ENCODE measurements at places on chromosomes 11 and 22.

DNA sequence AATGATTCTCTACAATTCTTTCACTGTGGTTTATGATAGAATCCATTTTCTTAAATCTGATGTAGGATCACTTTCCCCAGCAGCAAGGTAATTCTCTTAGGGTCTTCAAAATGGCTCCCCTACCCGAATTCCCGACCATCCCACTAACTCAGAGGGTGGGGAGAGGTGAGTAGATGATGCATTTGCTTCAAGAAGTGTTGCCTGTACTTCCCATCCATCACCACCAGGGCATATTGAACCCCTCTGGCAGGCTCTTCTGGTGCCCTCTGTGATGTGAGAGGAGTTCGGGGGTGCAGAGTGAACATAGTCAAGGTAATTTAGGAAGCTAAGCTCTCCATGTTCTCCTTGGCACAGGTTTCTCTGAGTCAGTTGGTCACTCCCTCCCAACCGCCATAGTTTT, 52.3 kb downstream of the ZNRF3 start:
- no peak for DNase-seq

DNA sequence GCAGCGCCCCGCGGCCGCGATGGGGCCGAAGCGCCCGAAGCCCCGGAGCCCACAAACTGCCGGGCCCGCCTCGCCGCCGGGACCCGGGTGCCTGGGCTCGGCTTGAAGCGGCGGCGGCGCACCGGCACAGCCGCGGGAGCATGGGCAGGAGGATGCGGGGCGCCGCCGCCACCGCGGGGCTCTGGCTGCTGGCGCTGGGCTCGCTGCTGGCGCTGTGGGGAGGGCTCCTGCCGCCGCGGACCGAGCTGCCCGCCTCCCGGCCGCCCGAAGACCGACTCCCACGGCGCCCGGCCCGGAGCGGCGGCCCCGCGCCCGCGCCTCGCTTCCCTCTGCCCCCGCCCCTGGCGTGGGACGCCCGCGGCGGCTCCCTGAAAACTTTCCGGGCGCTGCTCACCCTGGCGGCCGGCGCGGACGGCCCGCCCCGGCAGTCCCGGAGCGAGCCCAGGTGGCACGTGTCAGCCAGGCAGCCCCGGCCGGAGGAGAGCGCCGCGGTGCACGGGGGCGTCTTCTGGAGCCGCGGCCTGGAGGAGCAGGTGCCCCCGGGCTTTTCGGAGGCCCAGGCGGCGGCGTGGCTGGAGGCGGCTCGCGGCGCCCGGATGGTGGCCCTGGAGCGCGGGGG, 346 bp downstream of the FJX1 start:
- no peak for DNase-seq

DNA sequence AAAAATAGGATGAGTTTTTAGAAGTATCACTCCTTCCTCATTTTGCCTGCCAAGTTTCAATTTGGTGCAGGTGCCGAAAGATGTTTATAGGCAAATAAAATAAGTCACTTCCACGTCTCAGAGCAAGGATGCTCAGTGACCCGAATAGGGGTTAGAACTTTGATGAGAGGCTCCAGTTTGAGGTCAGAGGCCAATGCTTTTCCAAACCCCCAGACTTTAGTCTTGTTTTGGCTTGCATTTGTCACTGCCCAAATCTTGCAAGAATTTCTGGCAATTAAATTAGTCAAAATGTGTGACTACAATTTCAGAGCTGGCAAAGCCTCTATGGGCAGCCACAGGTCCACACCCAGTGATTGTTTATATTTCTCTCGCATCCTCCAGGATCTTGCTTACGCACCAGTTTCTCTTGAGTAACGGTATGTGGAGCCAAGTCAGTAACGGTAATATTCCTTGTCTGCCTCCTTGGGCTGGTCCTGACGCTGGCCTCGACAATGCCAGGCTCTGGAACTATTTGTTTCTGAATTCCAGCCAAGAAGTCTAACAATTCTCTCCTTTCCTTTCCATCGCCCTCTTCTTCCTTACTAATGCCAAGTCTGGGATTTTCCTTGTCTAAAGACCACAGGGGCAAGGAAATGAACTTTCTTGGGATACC, 9.9 kb upstream of the NUP160 start:
- no peak for DNase-seq

- DNase-seq = no peak
These were observed 213.9 kb upstream of the ISX start for GRCh38 chr22:34851918-34852662.

GRCh38 chr11:95487391-95487790, 256.4 kb upstream of the SESN3 start:
- DNase-seq = no peak

GRCh38 chr11:61918251-61918937, 1.0 kb upstream of the RAB3IL1 start:
- no peak for DNase-seq

DNA sequence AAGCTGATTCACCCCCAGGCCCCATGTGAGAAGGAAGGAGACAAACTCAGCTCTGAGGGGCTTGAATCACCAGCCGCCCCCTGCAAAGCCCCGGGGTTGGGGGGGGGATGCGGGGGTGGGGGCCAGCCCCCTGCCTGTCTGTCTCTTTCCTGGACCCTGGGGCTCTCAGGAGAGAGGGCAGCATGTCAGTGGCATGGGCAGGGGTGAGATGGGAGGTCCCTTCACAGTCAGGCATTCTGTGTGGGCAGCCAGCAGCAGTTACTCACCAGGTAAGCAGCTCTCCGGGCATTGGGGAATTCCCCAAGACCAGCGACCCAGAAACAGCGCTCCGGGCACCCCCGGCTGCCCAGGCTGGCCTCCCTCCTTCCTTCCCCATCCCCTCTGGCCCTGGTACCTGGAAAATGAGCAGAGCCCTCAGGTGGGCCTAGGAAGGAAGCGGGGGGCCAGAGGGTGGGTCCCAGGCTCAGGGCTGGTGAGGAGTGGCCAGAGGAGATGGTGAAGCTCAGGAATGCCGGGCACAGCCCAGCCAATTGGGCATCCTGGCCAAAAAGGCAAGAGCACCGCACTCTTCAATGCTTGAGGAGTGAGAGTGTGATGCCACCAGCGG, 4.2 kb upstream of the LIF start:
- DNase-seq = no peak

- no peak for DNase-seq
These were observed 116.3 kb downstream of the TIMP3 start for GRCh38 chr22:32917577-32918354.

- no peak for DNase-seq
These were observed at the start of gene RFPL2 for GRCh38 chr22:32204856-32205722. TSS of gene RFPL2 (minus strand) at chr22:32205073. CDS start at chr22:32202451, 2,622 bp downstream.

DNA sequence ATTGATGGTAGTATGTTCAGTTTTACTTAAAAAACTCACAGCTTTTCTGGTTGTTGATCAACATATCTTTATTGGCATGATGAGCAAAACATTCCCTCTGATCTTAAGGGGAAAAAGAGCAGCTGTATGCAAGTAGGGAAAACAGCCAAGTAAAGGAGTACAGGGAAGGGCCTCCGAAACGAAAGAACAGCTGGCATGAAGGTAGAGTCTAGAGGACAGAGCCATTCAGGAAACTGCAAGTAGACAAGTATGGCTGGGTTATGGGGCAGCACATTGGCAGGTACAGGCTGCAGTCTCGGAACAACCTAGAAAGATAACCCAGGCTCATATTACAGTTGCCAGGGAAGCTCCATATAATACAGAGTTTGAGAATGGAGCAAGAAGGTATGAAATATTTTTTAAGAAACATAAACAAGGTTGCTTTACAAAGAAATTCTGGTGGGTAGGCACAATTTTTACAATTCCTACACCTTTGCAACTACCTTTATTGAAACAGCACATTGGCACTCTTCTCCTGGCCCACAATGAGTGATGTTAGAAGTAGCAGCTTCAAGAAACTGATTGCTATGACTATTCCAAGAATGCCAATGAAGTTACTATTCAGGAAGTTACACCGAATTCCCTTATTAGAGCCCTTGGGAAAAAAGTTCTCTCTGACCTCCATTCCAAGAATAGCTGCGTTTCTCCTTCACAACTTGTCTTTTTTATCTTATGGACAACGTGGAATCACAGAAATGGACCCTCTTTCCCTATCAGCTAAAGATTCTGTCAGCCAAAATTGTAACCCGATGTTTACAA, 45.2 kb downstream of the LGR4 start:
- DNase-seq = no peak

- DNase-seq = no peak
These were observed 4.7 kb downstream of the SHANK2 start for GRCh38 chr11:71247551-71248250.

- no peak for DNase-seq
These were observed 305.9 kb downstream of the CADM1 start for GRCh38 chr11:115198321-115198741.

DNA sequence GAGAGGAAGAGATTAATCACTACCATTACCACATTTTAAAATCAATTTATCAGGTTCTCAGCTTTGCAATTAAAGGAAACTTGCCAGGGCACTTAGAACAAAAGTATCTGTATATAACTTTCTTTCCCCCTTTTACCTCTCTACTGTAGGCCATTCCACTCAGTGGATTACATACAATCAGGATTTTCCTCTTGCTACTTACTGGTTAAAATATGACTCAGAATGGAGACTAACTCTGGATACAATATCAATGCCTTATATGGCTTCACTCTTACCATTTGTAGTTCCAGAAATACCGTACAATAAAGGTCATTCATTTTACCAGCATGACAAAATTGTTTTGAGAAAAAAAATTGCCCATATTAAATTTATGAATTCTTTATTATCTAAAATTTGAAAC, 706.8 kb downstream of the KCNA4 start:
- no peak for DNase-seq

DNA sequence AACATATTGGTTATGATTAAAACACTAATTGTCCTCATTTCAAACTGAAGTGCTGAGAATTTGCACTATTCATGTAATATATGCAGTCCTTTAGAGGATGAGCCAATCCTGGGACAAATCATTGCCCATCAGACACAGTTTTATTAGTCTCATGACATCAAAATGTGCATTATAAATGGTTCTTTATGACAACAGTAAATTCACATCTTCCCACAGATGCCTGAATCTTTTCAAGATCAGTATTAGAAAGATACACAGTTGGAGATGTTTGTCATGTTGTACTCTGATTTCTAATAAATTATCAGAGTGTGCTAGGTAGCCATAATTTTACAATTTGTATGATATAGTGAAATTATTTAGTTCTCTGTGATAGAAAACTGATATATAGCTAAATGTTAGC, 813.5 kb downstream of the FAM181B start:
- DNase-seq = no peak

GRCh38 chr22:37301144-37301830, 19.0 kb downstream of the CYTH4 start:
- no peak for DNase-seq

DNA sequence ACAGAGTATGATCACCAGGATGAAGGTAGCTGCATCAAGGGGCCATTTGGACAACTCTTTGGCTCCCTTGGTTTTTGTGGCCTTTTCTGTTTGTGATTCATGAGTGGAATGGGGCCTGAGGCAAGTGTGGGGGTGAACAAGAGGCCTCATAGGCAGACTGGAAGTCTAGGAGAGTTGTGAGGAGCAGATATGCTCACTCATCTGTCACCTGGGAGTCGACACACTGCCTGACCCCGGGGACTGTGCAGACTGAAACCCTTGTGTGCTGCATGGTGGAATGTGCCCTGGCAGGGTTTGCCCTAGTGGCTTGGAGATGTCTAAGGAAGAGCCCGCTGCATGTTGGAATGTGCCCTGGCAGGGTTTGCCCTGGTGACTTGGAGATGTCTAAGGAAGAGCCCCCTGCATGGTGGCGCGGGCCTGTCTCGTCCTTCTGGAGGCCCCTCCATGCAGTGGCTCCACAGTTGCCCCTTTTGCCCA, 60.0 kb downstream of the MED15 start:
- DNase-seq = no peak

DNA sequence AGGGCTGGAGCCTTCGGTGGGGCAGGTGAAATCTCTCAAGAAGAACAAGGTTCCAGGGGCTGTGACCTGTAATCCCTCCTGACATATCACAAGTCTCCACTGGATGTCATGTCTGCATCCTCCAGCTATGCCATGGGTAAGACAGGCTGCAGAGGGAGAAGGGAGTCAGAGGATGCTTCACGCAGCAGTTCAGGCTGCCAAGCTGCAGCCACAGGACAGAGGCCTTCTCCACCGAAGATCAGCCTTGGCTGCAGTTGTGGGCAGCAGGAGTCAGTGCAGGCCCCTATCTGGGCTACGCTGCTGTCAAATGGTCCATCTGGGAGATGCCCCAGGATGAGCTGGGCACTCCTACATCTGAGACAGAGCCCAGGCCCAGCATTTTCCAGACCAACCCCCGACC, 25.0 kb downstream of the DKK3 start:
- DNase-seq = no peak

- DNase-seq = no peak
These were observed 63.5 kb downstream of the PAX6 start for GRCh38 chr11:31747581-31747980.

- DNase-seq = no peak
These were observed 380 bp downstream of the C11orf96 start for GRCh38 chr11:43942662-43943371.

- DNase-seq = no peak
These were observed 35.2 kb upstream of the TFIP11 start for GRCh38 chr22:26547426-26547825.

GRCh38 chr11:78332174-78332866, 85.3 kb downstream of the GAB2 start:
- DNase-seq = no peak

DNA sequence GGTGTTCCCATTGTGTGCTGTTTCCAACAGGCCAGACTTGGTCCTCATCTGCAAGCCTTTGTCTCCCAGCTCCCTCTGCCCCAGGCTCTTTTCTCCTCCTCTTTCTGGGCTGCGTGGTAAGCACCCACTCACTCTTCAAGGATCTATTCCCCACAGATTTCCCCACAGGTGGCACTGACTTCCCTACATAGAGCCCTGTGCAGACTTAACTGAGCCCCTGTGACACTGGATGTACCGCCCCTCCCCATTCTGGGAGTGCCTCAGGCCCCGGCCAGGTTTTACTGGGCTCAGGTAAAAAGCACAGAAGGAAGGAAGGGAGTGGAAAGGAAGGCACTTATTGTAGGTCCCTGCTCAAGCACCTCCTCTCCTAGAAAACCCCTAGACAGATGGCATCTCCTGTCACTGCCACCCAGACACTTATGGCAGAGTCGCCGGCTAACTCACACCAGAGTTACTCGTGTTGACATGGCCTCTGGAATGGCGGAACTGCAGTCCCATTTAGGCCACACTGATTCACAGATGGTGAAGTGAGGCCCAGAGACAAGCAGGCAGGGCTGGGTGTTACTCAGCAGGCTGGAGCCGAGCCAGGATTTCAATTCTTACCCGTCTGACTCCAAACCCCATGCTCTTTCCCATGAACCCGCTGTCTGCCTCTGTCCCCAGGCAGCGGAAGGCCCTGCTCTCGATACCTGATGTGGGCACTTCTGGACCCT, 47.2 kb downstream of the LRRC32 start:
- no peak for DNase-seq

GRCh38 chr11:74559934-74560309, 32.5 kb upstream of the POLD3 start:
- DNase-seq = no peak
